Activated CD8-positive, alpha-beta T cell treated with anti-CD3 and anti-CD28 coated beads, Interleukin-2, amount 10 ng/mL, durations not matched to agents 7 days and 5 days (primary cell): ENCODE measurements at places on chromosomes 13 and 19. TPM values are rescaled to one million over a fixed set of nuclear protein-coding genes. Genes with fewer than 3 reads are reported as not detected.

DNA sequence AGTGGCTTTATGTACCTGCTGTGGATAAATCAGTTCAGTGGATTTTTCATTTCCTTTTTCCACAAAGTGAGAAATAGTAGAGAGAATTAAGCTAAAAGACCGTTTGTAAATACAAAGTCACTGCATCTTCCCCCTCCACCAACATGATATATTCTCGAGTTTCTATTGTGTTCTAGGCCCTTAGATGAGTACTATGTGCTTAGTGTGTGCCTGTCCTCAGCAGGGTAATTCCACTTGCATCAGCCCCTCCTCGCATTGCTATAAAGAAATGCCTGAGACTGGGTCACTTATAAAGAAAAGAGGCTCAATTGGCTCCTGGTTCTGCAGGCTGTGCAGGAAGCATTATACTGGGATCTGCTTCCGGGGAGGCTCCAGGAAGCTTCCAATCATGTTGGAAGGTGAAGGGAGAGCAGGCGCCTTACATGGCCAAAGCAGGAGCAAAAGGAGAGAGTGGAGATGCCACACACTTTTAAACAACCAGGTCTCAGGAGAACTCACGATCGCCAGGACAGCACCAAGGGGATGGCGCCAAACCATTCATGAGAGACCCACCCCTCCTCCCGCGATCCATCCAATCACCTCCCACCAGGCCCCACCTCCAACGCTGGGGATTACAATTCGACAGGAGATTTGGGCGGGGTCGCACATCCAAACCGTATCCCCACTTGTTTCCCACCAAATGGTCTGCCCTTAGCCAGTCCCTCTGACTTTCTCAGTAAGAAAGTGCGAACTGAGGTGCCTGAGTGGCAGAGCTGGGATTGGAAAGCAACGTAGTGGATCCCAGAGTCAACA, 102.3 kb upstream of the ABCC4 start:
- DNase-seq: no peak

- peak; percentile 88 for DNase-seq
These were observed 22.5 kb downstream of the IQCN start for GRCh38 chr19:18251587-18252369.

DNA sequence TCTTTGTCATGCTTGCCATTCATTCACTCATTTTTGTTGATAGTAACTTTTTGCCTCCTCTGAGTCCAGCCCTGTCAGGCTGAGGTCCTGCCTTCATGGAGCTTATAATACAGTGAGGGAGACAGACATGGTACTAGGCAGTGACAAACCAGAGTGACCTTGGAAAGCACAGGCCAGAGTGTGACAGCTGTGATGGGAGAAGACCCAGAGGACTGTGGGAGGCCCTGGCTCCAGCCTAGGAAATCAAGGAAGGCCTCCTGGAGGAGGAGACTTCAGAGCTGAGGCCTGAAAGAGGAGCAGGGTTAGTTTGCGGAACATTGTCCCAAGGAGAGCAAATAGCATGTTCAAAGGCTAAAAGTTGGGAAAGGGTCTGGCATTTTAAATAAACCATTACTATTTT, 20.5 kb downstream of the PAK4 start:
- no peak for DNase-seq

DNA sequence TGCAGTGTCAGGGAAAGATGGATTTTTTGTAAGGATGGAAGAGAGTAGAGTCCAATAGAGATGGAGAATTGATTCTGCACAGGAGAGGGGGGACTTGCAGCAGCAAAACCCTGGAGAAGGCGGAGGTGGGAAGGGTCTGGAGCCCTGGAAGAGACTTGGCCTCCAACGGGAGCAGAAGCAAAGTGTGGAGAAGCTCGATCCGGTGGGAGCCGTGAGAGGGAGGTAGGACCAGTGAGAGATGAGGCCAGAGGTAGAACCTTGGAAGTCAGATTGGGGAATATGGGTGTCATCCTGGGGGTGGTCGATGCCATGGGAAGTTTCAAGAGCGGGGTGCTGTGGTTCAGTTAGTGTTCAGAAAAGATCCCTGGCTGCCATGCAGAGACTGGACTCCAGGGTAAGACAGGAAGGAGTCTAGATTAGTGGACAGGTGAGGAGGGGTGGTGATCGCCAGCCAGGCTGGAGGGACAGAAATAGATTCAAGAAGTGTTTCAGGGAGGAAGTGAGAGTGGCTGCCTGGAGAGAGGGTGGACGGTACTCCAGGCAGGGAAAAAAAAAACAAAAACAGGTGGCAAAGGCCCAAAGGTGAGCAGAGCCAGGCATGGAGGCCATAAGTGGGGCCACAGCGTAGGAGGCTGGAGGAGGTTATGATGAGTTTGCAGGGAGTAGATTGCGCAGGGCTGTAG, 2.6 kb downstream of the PPP5C start:
- DNase-seq: no peak

DNA sequence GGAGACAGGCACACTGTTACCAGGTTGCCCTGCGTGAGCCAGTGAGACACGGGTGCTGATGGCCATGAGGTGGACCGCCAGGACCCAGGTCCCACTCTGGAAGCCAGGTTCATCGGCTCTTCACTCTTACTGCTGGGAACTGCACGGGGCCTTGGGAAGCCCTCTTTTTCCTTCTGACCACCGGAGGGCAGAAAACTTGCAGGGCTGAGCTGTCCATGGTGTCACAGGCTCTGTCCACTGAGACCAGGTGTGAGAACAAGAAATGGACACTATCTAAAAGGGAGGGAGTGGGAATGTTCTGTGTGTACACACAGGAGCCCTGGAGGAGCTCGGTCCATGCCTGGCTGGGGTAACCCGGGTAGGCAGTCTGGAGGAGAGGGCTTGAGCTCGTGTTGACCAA, 93.4 kb downstream of the UQCRFS1 start:
- DNase-seq: no peak

DNA sequence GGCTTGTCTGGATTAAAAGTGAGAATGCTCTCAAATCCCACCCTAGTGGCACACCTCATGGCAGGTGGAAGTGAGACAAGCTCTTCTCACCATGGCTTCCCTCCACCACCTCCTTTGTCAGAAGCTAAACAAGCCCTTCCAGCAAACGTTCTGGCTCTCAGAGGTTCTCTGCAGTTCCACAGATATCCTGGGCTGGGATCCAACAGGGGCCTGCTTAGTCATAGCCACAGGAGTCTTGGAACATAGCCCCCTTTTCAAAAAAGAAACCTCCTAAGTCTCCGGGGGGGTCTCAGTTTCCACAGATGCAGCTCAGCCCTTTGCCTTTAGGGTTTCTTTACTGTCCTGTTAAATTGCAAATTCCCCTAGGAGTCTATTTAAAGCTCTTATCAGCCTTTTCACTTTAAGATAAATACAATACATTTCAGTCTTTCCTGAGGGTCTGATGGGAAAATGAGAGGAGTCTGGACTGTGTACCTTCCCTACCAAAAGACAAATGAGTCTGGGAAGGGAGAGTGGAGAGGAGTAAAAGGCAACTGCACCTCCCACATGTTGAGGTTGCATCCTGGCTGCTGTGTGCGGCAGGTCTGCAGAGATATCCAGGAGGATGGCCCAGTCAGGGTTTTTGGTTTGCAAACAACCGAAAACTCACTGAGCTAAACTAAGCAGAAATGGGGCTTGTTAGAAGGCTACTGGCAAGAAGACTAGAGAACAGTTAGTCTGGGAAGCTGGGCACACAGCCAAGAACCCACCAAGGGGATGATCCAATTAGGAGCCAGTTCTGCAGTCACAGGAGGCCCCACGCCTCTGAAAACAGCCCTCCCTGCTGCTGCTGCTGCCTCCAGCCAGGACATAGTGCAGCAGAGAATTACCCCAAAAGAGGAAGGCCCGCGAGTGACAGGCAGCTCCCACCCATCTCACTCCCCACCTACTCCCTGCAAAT, 41.4 kb upstream of the SERP2 start:
- DNase-seq: no peak

- DNase-seq: no peak
These were observed 136.4 kb downstream of the ZAR1L start for GRCh38 chr13:32178763-32179162.

GRCh38 chr13:94329277-94329676, 150.2 kb downstream of the DCT start:
- no peak for DNase-seq

DNA sequence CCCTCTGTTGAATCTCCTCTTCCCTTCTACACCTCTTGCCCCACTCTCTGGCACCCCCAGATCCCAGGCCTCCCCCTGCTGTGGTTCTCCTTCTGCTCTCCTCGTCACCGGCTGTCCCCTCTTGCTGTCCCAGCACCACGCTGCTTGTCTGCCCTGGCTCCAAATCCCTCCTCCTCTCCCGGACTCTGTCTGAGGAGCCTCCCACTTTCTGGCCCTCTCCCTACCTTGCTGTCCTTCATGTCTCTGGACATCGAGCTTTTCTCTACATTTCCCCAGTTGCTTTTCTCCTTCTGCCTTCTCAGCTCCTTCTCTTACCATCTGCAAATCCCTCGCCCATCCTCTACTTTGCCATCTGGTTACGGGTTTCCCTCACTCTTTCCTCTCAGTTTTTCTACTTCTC, 1.2 kb downstream of the ZNF347 start:
- DNase-seq: no peak

DNA sequence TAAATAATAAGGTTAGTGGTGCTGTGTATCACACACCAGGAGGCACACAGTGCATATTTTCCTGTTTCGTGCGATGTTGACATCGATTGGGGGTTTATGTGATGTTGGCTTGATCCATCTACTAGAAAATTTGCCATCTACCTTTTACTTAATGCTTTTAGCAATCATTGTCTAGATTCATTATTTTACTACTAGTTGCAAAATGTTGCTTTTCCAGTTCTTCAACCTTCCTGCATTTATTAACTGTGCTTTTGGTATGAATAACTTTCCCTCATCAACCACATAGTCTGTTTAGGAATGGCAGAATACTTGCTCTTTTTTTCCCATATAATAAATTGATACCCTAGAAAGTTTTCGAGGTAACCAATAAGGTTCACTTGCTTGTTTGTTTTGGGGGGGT, 17.5 kb downstream of the C13orf42 start:
- no peak for DNase-seq

Gene PGLYRP2
- not detected for total RNA-seq

Gene ANO8
- 13.6 TPM for total RNA-seq

Gene KCNK6
- total RNA-seq: 13.7 TPM

Gene ATCAY
- not detected for total RNA-seq

Gene PTPRS
- 0.05 TPM for total RNA-seq

Gene C13orf46
- 3.1 TPM for total RNA-seq

Gene ADAT3
- total RNA-seq: 9.9 TPM

Gene RFPL4AL1
- not detected for total RNA-seq

Gene BRCA2
- total RNA-seq: 30.7 TPM

Gene CLDND2
- total RNA-seq: 10.0 TPM
